Activated T-helper 1 cell treated with anti-CD3 and anti-CD28 coated beads, Interleukin-2, amount 50 U/mL, for 16 hours (primary cell): ENCODE measurements at places on chromosomes 6 and 20.

DNA sequence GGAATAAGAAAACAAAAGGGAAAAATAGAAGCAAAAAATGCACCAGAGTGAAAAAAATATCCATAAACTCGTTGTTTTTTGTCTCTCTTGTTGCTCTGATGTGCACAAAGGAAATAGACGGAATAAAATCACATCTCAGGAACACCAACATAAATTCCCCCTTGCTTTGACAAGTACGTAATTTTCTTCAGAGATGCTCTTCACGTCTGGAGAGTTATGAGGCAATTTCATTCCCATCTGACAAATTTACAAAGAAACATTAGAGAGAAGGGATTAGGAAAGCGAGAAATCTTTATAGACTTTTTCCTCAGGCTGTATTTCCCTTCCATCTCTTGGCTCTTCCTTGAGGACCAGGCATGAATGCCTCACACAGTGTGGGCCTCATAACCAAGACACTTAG is 250.1 kb upstream of the ZFP64 start:
- no peak for DNase-seq

- no peak for DNase-seq
Observed at GRCh38 chr20:10670501-10671220, 3.1 kb downstream of the JAG1 start.

DNA sequence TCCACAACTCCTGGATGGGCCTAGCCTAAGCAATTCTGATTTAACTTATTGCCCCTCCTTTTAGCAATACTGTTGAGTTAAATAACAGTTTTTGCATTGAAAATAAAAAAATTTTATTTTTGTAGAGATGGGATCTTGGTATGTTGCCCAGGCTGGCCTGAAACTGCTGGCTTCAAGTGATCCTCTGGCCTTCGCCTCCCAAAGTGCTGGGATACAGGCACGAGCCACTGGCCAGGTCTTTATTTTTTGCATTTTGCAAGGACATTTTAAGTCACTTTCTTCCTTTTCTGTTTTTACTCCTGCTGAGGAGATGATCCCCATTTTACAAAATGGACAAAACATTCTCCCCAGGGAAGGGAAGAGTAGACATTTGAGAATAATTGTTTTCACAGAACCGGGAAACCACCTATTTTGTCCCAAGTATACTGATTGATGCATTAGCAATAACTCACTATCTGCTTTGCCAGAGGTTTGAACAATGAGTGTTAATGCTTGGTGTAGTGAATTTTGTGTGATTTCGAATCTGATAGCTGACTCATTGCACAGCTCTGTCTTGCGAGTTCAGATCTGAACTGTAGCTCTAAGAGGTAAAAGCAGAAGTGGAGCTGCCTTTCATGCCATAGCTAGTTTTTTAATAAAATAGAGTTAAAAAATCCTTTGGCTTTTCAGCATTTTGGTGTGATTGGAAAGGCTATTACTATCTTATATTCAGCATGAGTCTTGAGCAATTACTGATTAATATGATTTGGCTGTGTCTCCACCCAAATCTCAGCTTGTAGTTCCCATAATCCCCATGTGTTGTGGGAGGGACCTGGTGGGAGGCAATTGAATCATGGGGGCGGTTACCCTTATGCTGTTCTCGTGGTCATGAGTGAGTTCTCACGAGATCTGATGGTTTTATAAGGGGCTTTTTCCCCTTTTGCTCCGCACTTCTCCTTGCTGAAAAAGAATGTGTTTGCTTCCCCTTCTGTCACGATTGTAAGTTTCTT is 20.9 kb downstream of the IGF2R start:
- DNase-seq, result no peak

- DNase-seq, result no peak
Observed at GRCh38 chr6:130969791-130970491, 93.1 kb downstream of the EPB41L2 start.

DNA sequence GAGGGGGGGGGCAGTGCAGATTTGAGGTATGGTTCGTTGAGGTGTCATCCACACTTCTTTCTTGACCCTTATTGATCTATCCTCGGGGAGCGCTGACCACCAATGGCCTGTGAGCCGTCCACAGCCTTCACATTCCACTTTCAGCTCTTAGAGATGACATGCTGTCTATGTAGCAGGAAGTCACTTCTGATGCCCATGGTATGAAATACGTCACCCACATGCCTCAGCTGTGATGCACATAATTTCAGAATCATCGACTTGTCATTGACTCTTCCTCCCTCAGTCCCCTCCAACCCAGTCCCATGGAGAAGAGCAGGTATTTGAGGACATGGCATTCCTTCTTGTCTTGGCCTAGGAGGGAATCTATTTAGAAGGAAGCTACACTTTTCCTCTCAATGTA is 4.7 kb upstream of the ADGRF5 start:
- DNase-seq, result no peak

- no peak for DNase-seq
Observed at GRCh38 chr6:122009000-122009350, 390.5 kb upstream of the HSF2 start.

DNA sequence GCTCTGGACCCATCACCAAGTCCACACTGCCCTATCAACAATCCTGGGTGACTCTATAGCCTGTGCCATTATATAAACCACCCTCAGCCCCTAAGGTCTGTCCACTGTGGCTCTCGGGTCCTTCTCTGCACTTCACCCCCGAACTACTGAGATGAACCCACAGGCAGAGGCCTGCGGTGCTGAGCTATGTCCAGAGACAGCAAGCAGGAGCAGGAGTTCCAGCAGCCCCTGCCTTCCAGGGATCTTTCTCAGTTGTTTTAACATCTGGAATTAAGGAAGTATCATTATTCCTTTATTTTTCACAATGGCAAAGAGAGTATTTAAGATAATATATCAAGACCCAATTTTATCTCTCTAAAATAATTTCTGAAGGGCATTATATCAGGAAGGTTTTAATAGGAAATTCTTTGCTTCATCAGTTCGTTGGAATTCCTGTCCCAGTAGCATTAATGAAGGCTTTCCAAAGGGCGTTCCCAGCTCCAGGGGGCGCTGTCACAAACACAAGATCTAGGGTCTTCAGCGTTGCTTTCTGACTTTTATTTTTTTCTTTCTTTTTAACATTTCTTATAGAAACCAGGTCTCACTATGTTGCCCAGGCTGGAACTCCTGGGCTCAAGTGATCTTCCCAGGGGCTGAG is 27.3 kb downstream of the RRBP1 start:
- no peak for DNase-seq

- DNase-seq, result no peak
Observed at GRCh38 chr20:17822039-17822438, 122.3 kb downstream of the BANF2 start.

- DNase-seq, result no peak
Observed at GRCh38 chr20:8118039-8118438, 14.0 kb upstream of the PLCB1 start.

- DNase-seq, result peak; percentile 21
Observed at GRCh38 chr20:47272893-47273590, 83.5 kb downstream of the ZMYND8 start.

GRCh38 chr20:23226612-23227265 is 123.9 kb upstream of the NXT1 start:
- DNase-seq, result no peak
